CD4-positive, alpha-beta T cell treated with Interleukin-17A for 4 hours (primary cell): ENCODE measurements at places on chromosomes 12 and 14.

- DNase-seq = no peak
Observed at GRCh38 chr12:59660148-59660547, 64.3 kb downstream of the SLC16A7 start.

DNA sequence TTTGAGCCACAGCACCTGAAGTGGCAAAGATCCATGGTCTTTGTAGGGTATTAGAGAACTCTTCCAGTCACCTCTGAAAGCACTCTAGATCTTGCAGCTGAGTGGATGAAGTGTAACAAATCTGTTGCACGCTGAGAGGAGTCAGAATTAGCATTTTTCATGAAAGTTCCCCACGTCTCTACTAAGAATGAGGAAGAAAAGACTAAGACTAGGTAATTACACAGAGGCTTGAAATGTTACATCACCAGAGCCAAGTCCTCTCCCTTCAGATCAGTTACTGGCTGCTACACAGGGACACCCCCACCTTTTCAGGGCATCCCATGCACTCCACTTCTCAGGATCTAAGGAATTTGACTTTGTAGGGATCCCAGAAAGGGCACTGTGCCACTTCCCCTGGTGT is 98.6 kb upstream of the FKBP4 start:
- no peak for DNase-seq

GRCh38 chr12:44875417-44875953 is 630 bp downstream of the NELL2 start:
- DNase-seq = peak; percentile 42

DNA sequence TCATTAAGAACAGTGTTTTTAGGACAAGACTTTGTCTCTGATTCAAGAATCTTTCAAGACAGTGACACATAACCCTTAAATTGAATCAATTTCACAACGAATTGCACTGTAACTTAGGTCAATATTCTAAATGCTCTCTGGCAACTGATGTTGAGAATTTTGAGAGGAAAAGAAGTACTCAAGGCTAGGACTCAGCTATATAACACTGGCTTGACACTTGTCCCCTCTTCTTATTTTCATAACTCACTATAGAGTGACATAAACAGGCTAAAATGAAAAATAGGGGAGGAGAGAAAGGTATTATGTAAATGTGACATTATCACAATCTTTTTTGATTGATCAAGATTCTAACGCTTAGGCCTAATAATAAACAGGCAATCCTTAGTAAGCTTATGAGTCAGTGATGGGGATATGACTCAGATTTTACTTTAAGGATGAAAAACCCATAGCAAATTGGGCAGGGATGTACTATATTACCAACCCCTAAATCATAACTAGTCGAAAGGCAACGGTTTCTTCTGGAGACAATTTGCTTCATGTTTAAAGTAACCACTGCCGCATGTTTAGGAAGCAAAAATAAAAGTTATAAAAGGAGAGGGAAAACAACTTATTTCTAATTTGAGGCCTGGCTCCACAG is 10.9 kb downstream of the BTG1 start:
- DNase-seq = no peak

- DNase-seq = no peak
Observed at GRCh38 chr14:20412411-20412810, 890 bp downstream of the TEP1 start.

DNA sequence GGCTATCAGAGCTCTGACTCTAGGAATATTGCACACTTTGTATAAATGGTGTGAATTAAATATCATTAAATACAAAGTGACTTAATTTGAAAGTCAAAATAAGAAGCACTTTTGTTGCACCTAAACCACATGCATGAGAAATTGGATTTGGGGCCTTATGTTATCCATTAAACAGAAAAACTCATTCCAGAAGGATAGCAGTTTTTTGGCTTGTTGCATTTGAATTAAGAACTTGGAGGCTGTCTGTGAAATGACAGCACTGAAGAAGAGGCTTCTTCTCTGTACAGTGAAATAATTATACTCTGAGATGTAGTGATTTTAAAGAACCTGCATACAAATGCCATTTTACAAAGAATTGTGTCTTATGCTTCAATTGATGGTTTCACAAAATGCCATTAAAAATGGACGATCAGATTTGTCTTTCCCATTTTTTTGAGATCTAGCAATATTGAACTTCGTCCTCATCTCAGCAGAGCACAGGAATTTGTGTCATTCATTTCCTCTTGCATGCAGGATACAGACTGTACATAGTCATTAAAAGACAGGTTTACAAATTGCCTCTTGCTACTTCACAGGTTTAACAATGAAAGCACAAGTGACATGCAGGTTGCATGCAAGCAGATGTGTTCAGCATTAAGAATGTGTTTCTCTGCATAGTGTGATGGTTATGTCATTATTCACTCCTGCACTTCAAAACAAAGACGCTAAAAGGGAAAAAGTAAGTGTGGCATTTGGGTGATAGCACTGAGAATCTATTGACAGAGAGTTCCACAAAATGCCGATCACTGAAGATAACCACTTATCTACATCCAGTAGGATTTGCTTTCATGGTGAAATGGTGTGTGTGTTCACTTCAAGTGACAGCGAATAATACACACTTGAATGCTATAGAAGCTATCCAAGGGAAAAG is 35.9 kb upstream of the PYGL start:
- no peak for DNase-seq

- DNase-seq = no peak
Observed at GRCh38 chr12:102483466-102483865, 3.1 kb upstream of the IGF1 start.

GRCh38 chr14:71261206-71261605 is 353.9 kb downstream of the PCNX1 start:
- DNase-seq = no peak

- DNase-seq = no peak
Observed at GRCh38 chr14:75991753-75992152, 6.2 kb downstream of the IFT43 start.

GRCh38 chr14:96261053-96261452 is 5.0 kb downstream of the BDKRB1 start:
- DNase-seq = no peak

- DNase-seq = no peak
Observed at GRCh38 chr12:6302621-6303020, 7.9 kb upstream of the PLEKHG6 start.

- peak; percentile 53 for DNase-seq
Observed at GRCh38 chr12:6340032-6340638, 1.7 kb downstream of the TNFRSF1A start.

GRCh38 chr14:33812601-33813000 is 138.3 kb downstream of the EGLN3 start:
- no peak for DNase-seq

GRCh38 chr14:91388551-91388975 is 29.1 kb downstream of the CCDC88C start:
- DNase-seq = peak; percentile 69

DNA sequence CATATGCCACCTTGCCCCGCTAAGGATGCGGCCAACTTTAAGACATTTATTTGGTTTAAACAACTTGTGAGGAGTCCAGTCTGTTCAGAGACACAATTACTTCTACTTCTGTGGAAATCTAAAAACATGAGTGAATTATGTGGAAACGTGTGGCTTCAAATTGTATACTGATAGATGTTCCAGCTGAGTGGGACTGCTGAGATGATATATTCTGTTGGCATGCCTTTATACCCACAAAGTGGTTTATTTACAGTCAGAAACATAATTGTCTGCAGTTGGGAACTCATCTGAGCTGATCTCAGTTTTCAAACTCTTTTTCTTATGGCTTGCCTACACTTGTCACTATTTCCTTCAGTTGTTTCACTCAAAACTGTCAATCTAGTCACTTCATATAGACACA is 67.8 kb downstream of the FLRT2 start:
- no peak for DNase-seq

GRCh38 chr14:37602605-37603453 is 7.4 kb downstream of the TTC6 start:
- DNase-seq = no peak

- peak; percentile 10 for DNase-seq
Observed at GRCh38 chr14:105532735-105533141, 6.4 kb downstream of the TMEM121 start.

DNA sequence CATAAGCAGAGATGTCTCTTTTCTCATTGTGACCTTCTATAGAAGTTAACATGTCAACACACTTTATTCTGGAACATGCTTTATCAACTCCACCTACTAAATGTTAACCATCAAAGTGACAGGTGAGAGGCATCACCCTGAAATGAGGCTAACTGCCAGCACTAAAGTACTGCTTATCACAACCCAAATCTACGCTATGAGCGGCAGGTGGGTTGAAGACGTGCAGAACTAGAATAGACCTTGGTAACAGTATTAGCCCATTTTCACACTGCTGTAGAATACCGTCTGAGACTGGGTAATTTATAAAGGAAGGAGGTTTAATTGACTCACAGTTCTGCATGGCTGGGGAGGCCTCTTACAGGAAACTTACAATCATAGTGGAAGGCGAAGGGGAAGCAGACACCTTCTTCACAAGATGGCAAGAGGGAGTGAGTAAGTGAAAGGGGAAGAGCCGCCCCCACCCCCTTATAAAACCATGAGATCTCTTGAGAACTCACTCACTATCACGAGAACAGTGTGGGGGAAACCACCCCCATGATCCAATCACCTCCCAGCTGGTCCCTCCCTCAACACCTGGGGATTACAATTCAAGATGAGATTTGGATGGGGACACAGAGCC is 359.0 kb downstream of the SEC23A start:
- DNase-seq = no peak

- DNase-seq = no peak
Observed at GRCh38 chr12:100289038-100289437, 22.1 kb downstream of the SCYL2 start.

- DNase-seq = no peak
Observed at GRCh38 chr12:119601877-119602733, 8.5 kb downstream of the TMEM233 start.

DNA sequence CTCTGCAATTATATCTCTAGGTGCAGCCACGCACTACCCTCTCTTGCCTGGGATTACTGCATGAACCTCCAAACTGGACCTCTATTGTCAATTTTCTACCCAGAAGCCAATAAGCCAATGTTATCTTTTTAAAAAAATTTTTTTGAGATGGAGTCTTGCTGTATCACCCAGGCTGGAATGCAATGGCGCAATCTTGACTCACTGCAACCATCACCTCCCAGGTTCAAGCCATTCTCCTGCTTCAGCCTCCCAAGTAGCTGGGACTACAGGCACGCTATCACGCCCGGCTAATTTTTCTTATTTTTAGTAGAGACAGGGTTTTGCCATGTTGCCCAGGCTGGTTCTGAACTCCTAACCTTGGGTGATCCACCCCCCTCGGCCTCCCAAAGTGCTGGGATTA is 11.2 kb upstream of the PXN start:
- no peak for DNase-seq

GRCh38 chr14:69133206-69134125 is 19.5 kb downstream of the DCAF5 start:
- no peak for DNase-seq

GRCh38 chr12:91100906-91101305 is 10.4 kb downstream of the LUM start:
- no peak for DNase-seq

- DNase-seq = no peak
Observed at GRCh38 chr12:124947013-124947412, 32.6 kb upstream of the UBC start.

GRCh38 chr14:92507174-92507768 is 6.3 kb upstream of the RIN3 start:
- DNase-seq = peak; percentile 34

- DNase-seq = no peak
Observed at GRCh38 chr14:102811971-102812370, 34.7 kb downstream of the TRAF3 start.

DNA sequence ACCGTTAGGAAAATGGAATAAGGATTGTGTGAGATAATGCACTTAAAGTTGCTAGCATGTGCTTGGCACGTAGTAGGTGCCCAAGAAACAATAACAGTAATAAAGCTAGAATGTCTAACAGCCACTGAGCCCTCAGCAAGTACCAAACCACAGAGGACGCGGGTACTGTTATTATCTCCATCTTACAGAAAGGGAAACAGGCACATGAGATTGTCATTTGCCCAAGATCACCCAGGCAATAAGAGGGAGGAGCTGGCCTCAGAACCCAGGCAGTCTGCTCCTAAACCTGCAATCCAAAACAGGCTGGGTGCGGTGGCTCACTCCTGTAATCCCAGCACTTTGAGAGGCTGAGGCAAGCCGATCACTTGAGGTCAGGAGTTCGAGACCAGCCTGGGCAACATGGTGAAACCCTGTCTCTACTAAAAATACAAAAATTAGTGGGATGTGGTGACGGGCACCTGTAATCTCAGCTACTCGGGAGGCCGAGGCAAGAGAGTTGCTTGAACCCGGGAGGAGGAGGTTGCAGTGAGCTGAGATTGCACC is 5.1 kb upstream of the SDS start:
- no peak for DNase-seq

GRCh38 chr12:109428037-109428629 is 49.0 kb downstream of the KCTD10 start:
- DNase-seq = peak; percentile 82

DNA sequence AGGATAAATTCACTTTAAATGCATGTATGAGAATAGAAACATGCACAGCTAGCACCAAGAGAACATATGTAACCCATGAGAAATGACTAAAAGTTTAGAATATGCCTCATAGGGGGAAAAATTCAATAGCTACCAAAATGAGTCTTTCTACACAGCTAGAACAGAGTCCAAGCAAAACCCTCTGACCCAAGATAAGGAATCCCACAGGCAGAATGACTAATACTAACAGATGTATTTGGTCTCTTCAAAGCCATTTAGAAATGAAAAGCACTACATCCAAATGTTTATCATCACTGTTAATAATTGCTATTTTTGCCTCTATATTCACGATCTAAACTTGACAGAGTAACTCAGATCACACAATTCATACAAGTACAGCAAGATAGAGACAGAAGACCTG is 44.0 kb downstream of the KICS2 start:
- DNase-seq = no peak

DNA sequence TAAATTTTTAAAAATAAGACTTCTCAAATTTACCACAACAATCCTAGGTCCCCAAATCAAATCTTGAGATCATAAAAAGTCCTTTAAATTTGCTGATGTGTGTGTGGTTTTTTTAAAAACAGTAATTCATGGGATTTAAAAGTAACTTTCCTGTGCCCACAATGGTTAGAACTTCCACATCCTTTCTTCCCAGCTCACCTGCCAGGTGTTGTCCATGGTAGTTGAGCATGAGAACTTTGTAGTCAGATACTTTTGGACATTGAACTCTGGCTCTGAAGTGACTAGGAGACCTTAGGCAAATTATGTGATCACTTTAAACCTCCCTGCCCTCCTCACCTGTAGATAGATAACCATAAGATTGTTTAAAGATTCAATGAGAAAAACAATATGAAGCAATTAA is 253.2 kb downstream of the NPAS3 start:
- DNase-seq = no peak

DNA sequence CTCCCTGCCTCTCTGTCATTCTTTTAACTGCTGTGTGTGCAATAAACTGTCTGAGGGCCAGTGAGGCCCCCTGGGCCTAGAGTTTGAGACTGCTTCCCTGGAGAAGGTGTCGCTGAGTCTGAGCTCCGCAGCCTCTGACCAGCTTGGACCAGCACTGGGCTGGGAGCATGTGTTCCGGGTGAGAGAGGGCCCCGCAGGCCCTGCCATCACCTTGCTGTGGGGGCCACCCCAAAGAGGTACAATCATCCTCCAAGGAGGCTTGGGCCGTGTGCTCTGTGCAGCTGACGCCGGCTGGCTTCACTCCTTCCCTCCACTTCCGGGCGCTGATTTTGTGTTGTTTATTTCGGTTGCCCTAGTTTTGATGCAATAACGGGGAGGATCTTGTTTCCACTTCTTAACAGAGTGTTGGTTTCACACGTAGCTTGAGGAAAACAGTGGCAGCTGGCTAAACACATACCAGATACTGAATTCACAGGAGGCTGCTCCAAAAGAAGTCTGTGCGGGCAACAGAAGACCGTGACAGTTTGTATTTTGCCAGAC is 121.6 kb downstream of the TMEM132C start:
- no peak for DNase-seq
